ENCODE measurements at places on chromosomes 6 and 20.

DNA sequence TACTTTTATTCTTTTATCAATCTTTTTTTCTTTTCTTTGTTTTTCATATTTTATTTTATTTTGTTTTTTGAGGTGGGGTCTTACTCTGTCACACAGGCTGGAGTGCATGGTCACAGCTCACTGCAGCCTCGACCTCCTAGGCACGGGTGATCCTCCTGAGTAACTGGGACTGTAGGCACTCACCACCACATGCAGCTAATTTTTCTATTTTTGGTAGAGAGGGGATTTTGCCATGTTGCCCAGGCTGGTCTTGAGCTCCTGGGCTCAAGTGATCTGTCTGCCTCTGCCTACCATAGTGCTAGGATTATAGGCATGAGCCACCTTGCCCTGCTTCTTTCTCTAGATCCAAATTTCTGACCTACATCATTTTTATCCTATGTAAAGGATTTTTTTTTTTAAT is 153.2 kb downstream of the CDKAL1 start:
- no peak for DNase-seq

GRCh38 chr6:151679081-151679480 is 128.4 kb upstream of the ESR1 start:
- no peak for DNase-seq

GRCh38 chr6:129921169-129921817 is 60.2 kb upstream of the TMEM244 start:
- DNase-seq = no peak

- no peak for DNase-seq
Measured at GRCh38 chr20:62802026-62802712, 2.5 kb upstream of the OGFR start.

- no peak for DNase-seq
Measured at GRCh38 chr6:44698602-44699001, 311.1 kb downstream of the CDC5L start.

DNA sequence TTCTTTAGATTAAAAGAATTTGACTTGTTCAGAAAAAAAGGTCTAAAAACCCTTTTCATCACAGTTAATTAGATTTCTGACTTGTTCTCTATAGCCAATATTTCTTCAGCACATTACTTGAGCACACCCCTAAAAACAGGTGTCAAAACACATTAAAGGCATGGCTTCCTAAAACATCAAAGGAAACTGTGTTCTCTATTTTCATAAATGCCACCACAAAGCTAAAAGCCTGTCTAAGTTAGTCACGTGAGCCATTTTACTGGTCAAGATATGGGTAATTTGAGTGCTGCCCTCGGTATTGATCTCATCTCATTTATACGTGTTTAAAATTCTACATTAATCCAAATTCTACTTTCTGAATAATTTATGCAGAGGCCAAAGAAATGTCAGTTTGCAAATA is 580.5 kb downstream of the HAO1 start:
- no peak for DNase-seq

DNA sequence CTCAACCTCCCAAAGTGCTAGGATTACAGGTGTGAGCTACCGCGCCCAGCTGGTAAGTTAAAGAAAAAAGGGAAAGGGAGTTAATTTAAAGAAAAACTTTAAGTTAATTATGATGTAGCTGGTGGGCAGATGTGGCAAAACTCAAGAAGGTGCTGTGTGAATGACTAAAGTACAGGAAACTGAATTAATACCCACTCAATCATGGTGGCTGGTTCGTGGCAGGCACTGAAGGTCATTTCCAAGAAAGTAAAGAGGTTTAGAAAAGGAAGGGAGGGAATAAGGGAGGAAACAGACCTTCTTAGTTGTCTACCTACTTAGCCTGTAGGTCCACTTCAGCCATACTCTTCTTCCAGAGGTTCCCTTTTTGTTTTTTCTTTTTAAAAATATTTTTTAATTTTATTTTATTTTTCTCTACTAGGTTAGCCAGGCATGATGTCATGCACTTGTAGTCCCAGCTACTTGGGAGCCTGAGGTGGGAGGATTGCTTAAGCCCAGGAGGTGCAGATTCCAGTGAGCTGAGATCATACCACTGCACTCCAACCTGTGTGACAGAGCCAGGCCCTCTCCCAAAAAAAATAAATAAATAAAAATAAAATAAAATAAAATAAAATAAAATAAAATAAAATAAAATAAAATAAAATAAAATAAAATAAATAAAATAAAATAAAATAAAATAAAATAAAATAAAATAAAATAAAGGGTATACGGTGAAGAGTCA is 11.9 kb upstream of the TGM3 start:
- no peak for DNase-seq

DNA sequence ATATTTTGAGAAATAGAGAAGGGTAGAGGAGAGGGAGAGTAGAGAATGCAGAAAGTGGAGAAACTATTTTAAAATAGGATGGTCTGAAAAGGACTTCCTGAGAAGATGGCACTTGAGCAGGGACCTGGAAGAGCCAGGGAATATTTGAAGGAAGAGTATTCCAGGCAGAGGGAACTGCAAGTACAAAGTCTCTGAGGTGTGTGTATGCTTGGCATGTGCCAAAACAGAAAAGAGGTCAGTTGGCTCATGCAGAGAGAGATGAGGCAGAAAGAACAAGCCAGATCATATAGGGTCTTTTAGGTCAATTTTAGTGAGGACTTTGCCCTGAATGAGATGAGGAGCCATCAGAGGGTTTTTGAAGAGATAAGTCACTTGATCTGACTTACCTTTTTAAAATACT is 145.9 kb downstream of the FLRT3 start:
- no peak for DNase-seq

DNA sequence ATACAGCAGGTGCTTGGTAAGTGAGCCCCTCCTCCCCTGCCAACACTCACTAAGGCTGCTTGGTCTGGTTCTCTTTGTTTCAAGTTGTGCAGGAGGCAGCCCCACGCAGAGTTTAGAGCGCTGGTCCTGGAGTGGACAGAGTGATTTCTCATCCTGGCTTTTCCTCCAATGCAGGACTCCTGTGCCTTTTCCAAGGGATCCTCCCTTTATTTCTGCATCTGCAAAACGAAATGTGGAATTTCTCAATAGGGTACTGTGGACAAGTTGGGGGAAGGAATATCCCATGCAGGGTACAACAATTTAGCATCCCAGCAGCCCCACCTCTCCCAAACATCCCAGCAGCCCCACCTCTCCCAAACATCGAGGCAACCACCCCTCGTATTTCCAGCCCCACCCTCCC is 30.6 kb upstream of the CCDC167 start:
- no peak for DNase-seq

- no peak for DNase-seq
Measured at GRCh38 chr20:39871013-39871412, 818.0 kb downstream of the MAFB start.

- no peak for DNase-seq
Measured at GRCh38 chr6:29099190-29099589, at the start of gene OR2J1. OR2J1 (plus strand) TSS chr6:29099490; CDS start chr6:29100943, 1,453 bp downstream.

DNA sequence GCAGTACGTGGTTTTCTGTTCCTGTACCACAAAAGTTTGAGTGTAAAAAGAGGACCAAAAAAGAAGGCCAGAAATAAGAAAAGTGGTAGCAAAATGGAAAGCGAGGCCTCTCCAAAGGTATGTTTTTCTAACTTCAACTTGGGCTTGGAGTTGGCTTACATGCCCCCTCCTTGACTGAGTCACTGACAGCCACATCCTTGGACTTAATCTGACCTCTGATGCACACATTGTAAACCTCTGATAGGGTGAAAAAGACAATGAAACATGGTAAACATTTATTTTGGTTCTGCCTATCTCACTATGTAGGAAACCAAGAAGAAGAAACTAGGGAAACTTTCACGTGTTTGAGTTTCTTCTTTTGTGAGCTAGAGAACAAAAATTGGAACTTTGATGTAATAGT is 503.2 kb upstream of the ID4 start:
- no peak for DNase-seq

- DNase-seq = no peak
Measured at GRCh38 chr6:116633685-116634084, 17.4 kb downstream of the RSPH4A start.

GRCh38 chr6:5401845-5402738 is 140.8 kb downstream of the FARS2 start:
- DNase-seq = no peak

DNA sequence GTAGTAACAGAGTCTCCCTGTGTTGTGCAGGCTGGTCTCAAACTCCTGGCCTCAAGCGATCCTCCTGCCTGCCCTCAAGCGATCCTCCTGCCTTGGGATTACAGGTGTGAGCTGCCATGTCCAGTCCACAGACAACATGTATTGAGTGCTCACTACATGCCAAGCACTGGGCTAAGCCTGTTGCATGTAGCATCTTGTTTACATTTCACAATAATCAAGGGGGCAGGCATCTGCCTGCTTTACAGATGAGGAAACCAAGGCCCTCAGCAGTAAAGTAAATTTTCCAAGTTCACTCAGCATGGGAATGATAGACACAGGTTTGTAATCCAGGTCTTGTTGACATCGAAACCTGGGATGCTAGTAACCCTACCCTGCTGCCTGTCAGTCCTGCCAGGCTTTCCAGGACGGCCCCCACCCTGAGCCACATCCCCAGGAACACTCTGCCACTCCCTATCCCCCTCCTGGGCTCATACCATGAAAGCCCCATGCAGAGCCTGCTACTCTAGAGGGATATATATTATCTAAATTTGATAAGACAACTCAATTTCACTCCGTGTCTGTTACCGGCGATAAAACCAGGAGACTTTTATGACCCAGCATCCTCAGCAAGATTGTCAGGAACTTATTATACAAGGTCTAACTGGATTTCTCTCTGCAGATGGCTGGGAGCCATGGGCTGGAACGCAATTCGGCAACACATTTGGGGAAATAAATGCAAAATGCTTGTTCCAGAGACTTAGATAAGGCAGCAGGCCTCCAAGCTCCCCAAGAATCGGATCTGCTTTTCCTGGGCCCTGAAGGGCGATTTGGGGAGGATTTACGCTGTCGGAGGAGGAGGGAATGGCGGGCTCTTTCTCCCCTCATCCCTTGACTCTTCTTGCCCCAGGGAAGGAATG is 30.4 kb downstream of the CD40 start:
- no peak for DNase-seq

- DNase-seq = no peak
Measured at GRCh38 chr6:19501737-19502245, 335.4 kb upstream of the ID4 start.

DNA sequence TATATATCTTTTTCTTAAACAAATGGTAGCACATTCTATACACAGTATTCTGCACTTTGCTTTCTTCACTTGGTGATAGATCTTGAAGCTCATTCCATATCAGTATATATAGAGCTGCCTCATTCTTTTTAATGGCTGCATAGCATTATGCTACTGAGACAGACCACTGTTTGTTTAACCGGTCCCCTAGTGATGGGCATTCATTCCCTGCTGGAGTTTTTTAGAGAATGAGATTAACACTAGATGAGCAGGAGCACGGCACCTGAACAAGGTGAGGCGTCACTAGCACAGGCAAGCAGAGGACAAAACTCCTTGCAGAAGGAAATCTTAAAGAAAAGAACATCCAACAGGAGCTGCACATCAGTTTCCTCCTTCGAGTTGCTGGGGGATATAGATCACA is 69.6 kb downstream of the GNAS-AS1 start:
- no peak for DNase-seq

DNA sequence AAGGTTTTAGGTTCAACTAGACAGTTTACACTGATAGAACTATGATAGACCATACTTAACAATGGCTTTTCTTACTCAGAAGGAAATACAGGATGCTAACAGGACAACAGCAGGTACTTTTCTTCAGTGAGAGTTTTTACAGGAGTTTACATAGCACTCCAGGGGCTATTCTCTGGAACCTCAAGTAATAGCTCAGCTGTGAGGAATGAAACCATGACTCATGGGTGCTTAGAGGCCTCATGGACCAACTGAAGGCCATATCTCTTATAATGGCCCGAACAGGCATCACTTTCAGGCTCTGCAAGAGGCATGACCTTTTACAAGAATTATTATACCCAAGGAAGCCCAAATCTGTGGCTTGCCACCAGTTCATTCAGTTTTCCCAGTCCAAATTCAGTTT is 31.8 kb downstream of the TREML1 start:
- DNase-seq = no peak

- no peak for DNase-seq
Measured at GRCh38 chr20:40781327-40782042, 92.4 kb upstream of the MAFB start.
